ENCODE measurements at places on chromosomes 4 and X.

GRCh38 chr4:60175241-60175640, 1024.9 kb upstream of the ADGRL3 start:
- DNase-seq = no peak

- no peak for DNase-seq
Measured at GRCh38 chr4:103786593-103786992, 66.8 kb upstream of the TACR3 start.

DNA sequence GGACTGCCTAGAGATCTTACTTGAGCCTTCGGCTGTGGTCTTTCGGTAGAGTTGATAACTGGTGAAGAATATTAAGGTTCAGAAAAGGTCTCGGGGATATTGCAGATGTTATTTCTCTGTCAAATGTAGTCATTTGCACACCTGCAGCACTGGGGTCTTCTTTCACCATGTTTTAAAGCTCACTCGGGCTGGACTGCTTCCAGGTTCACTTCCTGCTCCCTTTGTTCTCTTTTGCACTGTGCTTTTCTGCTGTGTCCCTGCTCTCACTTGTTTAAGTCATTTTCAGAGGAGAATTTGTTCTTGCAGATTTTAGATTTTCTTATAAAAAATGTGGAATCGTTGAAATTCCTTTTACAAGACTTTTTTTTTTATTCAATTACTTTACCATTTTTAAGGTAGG, 68.5 kb downstream of the BMPR1B start:
- no peak for DNase-seq

GRCh38 chrX:147173594-147173993, 359.1 kb upstream of the CXorf51A start:
- DNase-seq = no peak

- DNase-seq = no peak
Measured at GRCh38 chrX:132737743-132738142, 220.7 kb downstream of the HS6ST2 start.

DNA sequence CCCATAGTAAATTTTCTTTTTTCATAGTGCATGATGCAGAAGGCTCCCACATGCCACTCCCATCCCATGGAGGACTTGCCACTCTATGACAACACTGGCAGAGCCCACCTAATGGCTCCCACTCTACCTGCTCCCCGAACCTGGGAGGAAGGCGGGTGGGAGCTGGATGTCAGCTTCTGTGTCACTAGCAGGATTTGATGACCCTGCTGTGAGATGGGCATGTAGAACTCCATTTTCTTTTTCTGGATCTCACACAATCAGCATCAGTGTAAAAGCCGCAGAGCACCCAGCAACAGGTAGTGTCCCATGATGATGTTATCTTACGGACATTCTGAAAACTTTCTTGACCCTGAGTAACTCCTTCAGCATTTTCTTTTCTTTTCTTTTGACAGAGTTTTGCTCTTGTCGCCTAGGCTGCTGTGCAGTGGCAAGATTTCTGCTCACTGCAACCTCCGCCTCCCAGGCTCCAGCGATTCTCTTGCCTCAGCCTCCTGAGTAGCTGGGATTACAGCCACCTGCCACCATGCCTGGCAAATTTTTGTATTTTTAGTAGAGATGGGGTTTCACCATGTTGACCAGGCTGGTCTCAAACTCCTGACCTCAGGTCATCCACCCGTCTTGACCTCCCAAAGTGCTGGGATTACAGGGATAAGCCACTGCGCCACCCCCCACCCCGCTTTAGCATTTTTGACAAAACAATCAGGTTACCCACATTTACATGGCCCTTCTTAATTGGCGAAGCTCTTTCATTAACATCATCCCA, 15.0 kb upstream of the ADH1A start:
- DNase-seq = no peak

DNA sequence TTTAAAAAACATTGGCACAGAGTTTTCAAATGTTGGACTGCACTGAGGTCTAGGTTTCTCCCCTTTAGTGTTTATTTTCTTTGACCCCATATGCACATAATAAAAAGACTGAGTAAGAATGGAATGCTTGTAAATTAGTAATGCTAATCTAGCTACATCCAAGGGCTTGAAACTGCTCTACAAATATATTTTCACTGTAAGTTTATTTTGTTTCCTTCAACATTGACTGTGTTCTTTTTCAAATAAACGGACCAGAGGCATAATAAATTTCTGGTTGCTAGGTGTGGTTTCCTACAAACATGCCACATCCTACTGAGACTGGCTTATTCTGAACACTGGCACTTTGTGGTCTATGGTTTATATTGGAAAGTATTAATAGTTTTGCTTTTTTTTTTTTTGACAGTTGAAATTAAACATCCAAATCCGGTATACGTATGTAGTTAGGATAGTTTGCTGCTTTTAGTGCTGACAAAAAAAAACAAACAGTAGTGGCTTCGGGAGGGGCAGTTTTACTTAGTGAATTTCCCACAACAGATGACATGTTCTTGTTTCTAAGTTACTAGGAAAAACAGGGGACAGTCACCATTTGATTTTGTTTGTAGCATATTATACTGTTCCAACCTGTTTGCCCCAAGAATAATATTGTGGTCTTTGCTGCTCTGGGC, 13.2 kb downstream of the CA5B start:
- DNase-seq = no peak

DNA sequence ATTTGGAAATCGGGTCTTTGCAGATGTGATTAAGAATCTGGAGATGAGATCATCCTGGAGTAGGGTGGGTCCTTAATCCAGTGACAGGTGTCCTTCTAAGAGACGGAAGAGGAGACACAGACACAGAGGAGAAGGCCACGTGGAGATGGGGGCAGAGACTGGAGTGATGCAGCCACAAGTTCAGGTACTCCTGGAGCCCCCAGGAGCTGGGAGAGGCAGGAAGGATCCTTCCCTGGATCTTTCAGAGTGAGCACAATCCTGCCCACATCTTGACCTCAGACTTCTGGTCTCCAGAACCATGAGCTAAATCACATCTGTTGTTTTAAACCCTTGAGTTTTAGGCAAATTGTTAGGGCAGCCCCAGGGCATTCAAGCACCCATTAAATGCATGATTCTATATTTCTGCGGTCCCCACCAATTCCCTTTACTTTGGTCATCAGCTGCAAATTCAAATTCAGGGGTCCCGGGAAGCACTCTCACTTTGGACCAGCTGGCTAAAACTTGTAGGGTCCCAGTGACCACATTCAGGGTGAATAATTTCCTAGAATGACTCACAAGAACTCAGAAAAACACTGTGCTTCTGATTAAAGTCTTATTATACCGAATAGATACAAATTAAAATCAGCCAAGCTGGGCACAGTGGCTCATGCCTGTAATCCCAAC, 12.8 kb upstream of the AKAP17A start:
- no peak for DNase-seq

DNA sequence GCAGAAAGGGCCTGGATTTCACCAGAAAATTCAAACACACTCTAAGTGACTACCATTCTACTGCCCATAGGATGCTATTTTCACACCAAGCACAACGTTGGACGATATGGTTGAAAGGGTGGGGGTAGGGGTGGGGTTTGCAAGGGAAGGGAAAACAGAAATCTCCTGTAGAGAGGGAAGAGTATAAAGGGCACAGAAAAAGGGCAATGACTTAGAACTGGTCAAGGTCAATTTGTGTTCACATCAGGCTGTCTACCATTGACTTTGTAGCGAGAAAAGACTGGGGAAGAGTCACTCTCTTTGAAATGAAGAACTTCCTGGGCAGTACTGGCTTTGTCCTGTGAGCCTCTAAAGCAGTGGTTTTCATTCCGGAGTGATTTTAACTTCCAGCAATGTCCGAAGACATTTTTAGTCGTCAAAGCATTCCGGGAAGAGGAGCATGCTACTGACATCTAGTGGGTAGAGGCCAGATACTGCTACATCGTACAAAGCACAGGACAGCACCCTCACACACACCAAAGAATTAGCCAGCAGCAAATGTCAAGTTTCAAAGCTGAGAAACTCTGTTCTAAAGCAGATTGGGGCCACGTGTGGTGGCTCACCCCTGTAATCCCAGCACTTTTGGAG, 48.4 kb upstream of the SLC7A3 start:
- peak; percentile 1 for DNase-seq

GRCh38 chr4:136909626-136910025, 622.7 kb downstream of the PCDH18 start:
- no peak for DNase-seq

DNA sequence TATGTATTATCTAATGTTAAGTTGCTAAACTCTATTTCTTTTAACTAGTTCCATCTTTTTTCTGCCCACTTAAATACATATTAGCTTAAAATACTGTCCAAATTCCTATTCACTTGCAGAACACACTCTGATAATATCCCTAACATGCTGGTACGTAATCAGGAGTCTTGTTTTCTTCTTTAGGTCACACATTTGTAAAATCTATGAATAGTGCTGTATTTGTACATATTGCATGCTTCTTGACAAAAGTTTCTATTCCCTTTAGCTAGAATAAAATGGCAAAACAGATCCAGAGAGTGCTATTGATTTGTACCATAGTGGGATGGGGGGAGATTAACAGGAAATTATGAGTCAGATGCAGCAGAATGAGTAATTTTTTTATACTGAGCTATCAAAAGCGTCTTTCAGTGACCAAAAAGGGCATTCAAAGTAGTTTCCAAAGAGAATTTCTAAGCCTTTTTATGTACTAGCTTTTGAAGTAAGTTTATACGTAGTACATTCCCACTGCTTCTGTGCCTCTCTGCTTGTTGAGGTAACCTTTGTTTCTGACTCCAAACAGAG, 126.5 kb downstream of the PTPN13 start:
- DNase-seq = no peak

GRCh38 chr4:73607375-73608033, 12.7 kb downstream of the RASSF6 start:
- no peak for DNase-seq

DNA sequence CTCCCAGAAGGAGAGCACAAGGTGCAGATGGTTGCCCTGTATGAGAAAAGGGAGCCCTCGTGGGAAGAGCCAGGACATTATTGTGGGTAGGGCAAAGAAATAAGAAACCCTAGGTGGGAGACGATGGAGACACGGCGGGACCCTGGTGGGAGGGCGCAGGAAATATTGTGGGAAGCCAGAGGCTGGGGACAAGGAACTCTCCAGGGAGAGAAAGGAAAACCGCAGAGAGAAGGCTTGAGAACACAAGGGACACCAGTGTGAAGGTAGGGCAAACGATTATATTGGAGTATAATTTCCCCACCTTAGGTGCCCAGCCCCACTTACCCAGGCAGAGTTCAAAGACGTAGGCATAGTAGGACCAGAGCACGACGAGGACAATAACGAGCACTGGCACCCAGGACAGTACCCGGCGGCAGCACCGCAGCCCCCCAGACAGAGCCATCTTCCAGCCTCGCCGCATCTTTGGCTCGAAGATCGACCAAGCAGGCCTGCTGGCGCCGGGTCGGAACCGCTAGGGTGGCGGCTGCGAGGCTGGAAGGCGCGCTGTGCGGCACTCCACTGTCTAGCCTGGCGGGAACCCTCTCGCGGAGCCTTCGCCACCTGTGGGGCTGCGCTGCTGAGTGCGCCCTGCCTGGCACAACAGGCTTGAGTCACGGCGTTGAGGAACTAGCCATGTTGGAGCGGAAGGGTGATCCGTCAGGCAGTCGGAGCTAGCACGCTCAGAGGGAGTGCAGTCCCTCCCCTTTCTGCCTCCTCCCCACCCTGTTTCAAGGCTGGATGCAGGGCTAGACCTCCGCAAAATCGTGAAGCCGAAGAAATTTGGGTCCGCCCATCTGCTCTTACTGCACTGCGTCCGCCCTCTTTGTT, at the start of gene ZDHHC15:
ZDHHC15 (minus strand) TSS at position 473 of the 867 bp plus-strand sequence; CDS start at position 460, 13 bp downstream.
- peak; percentile 59 for DNase-seq

DNA sequence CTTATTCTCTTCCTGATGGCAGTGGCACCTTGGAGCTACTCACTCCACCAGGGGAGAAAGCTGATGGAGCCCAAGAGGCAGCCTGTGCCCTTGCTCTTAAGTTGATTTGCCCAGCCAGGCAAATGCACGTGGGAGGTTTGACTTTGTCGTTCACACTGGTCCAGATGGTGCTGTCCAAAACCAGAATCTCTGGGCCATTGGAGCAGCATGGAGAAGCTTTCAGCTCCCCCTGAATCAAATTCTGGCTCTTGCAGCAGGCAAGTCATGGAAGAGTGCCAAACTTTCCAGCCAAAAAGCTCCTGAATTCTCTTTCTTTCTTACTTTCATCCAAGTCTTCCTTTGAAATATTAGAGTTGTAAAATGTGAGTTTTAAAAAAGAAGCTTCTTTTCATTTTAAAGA, 970.4 kb downstream of the RPA4 start:
- DNase-seq = no peak

- no peak for DNase-seq
Measured at GRCh38 chr4:20356565-20356964, 104.9 kb downstream of the SLIT2 start.

GRCh38 chrX:11137543-11138139, 26.5 kb downstream of the HCCS start:
- peak; percentile 2 for DNase-seq

DNA sequence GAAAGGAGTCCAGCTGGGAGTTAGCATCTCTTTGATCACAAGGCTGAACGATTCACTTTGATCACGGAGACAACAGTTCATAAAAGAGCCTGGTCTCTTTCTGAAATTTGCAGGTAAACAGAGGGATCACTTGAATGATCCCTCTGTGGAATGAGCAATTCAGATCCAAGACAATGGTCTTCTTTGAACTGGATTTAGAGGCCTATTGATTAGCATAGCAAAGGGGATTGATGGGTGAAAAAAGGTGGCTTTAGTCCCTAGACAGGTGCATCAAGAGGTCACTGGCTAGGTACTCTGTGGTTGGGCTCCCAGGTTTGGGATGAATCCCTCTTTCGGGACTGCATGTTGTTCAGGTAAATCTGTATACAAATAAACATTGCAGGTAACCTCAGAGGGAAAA, 223.8 kb upstream of the TAPT1 start:
- no peak for DNase-seq

GRCh38 chrX:21711848-21712197, 46.1 kb downstream of the SMPX start:
- DNase-seq = no peak

- peak; percentile 8 for DNase-seq
Measured at GRCh38 chr4:89486042-89486441, 178.4 kb upstream of the GPRIN3 start.

DNA sequence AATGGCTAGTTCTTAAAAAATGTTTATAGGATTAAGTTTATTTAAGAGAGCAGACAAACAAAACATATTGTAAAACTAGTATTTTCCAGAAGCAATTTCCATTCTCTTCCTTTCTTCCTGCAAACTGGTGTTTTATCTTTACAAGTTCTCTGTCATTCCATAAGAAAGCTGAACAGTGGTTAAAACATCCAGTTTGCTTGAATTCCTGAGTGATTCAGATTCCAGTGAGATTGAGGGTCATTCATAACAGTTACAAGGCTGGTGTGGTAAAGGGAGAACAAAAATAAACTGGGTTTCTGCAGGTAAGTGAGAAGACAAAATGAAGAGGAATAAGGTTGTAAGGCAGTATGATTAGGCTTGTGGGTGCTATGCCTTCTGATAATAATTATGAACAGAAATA, 544.8 kb upstream of the DIPK2B start:
- no peak for DNase-seq

DNA sequence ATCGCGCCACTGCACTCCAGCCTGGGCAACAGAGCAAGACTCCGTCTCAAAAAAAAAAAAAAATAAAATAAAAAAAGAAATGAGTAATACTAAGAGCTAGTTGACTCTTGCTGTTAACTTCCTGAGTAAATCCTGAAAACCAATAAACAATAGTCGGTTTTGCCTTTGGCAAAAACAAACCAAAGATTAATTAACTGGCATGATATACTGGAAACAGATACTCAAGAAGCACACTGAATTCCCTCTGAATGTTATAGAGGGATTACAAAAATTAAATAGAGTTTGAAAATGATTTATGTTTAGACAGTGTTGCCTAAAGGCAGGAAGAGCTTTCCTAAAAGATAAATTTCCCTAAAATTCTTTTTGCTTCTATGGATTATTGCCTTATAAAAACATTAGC, 1702.3 kb downstream of the STIM2 start:
- no peak for DNase-seq

- no peak for DNase-seq
Measured at GRCh38 chr4:173424899-173425805, 26.2 kb upstream of the SCRG1 start.
